Ovary (tissue), 10 donors: ENCODE measurements at places on chromosomes 1 and 21.

- DNase-seq = peak; percentile 42
Measured at GRCh38 chr1:31627301-31627929, 9.9 kb downstream of the HCRTR1 start.

GRCh38 chr1:117295001-117295400 is 72.2 kb upstream of the MAN1A2 start:
- DNase-seq = no peak

GRCh38 chr1:113074237-113074636 is 1.2 kb downstream of the LRIG2 start:
- DNase-seq = no peak

- no peak for DNase-seq
Measured at GRCh38 chr1:115479055-115479482, 141.0 kb upstream of the NGF start.

GRCh38 chr1:65992831-65993271 is 200.2 kb downstream of the PDE4B start:
- DNase-seq = no peak

DNA sequence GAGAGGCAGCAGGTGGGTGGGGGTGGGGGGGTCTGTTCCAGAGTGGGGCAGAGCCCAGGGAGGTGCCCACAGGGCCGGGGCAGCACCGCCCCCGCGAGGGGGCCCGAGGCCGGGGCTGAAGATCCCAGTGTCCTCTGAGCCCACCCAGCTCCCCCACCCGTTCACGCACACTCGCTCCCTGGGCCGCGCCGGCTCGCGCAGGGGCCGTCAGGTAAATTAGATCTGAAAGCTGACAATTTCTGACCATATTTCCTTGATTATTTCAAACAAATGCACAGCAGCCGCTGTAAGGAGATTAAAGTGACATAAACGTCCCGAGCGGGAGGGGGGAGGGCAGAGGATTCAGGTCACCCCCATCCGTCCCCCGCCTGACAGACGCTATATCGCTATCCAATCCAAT is 118.0 kb downstream of the CASZ1 start:
- no peak for DNase-seq
